Prostate gland (tissue), 2 donors: ENCODE measurements at places on chromosomes 2 and 18. TPM values are rescaled to one million over a fixed set of nuclear protein-coding genes. Genes with fewer than 3 reads are reported as not detected.

GRCh38 chr2:110858135-110858725 is 125.9 kb downstream of the ACOXL start:
- no peaks in the 10 kb centered on the region for H3K36me3 ChIP-seq
- H3K4me1 ChIP-seq, result no peaks in the 10 kb centered on the region
- DNase-seq, result no peak
- H3K27ac ChIP-seq, result no peak overlapping the region

GRCh38 chr2:105320651-105321215 is 8.8 kb downstream of the TGFBRAP1 start:
- H3K4me3 ChIP-seq, result no peak overlapping the region
- DNase-seq, result no peak
- peaks cover 13% of the 10 kb centered on the region for H3K4me1 ChIP-seq
- H3K27me3 ChIP-seq, result no peaks in the 10 kb centered on the region
- no peak overlapping the region for H3K27ac ChIP-seq

GRCh38 chr2:45771261-45771660 is 119.8 kb downstream of the PRKCE start:
- H3K27me3 ChIP-seq, result no peaks in the 10 kb centered on the region
- no peaks in the 10 kb centered on the region for H3K36me3 ChIP-seq

DNA sequence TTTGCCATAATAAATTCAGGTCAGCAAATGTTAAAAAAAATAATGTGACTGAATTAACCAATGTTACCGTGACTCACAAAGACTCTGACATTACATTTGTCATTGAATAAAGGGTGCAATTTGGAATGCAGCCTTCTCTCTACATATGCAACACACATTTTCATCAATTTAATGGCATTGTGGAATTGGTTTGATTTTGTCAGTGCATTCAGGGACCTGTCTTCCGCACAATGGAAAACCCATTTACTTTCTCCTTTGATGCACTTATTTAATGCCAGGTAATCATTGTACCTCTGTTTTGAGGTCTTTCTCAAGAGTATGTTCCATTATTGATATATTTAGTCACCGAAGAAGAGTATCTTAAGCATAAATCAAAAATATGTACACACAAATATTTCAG is 1099.3 kb downstream of the SOCS6 start:
- no peak overlapping the region for H3K27ac ChIP-seq
- H3K36me3 ChIP-seq, result no peaks in the 10 kb centered on the region
- H3K4me1 ChIP-seq, result no peaks in the 10 kb centered on the region
- H3K4me3 ChIP-seq, result no peak overlapping the region
- no peak for DNase-seq

The SPAST gene
- 28.1 TPM for total RNA-seq
